ENCODE measurements at places on chromosomes 16 and 17.

DNA sequence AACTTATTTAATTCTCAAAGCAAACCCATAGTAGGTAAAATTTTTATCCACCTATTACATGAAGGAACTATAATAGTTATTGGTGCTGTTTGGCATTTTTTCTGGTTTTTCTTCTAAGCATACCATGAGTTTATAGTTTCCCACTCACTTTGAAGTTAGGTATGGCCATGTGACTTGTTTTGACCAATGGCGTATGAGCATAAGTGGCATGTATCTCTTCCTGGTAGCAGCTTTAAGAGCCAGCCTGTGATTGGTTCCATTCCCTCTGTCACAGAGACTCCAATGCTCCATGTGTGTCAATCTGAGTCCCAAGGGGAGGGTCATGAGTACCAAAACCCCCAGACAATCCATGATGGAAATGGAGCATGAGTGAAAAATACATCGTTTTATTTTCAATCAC, 282.9 kb upstream of the N4BP1 start:
- no peak for DNase-seq

- no peak for DNase-seq
Observed at GRCh38 chr16:9677301-9677653, 505.0 kb downstream of the GRIN2A start.

- no peak for DNase-seq
Observed at GRCh38 chr17:58252141-58252540, 13.8 kb downstream of the LPO start.

- DNase-seq: no peak
Observed at GRCh38 chr17:40597156-40597555, 31.9 kb upstream of the CCR7 start.

Data from activated naive CD4-positive, alpha-beta T cell treated with anti-CD3 and anti-CD28 coated beads, Interleukin-2, amount 50 U/mL, for 16 hours (primary cell).